Caki2 (cell line): ENCODE measurements at places on chromosomes 16 and 17. TPM values are rescaled to one million over a fixed set of nuclear protein-coding genes. Genes with fewer than 3 reads are reported as not detected.

Gene TAC4
- not detected in 2 replicates for total RNA-seq

Gene TAT
- total RNA-seq: not detected in 2 replicates

Gene KCNH6
- total RNA-seq: 0.09 TPM in 1 of 2 replicates, not detected in the other

Gene PABPN1L
- total RNA-seq: not detected in 2 replicates

DNA sequence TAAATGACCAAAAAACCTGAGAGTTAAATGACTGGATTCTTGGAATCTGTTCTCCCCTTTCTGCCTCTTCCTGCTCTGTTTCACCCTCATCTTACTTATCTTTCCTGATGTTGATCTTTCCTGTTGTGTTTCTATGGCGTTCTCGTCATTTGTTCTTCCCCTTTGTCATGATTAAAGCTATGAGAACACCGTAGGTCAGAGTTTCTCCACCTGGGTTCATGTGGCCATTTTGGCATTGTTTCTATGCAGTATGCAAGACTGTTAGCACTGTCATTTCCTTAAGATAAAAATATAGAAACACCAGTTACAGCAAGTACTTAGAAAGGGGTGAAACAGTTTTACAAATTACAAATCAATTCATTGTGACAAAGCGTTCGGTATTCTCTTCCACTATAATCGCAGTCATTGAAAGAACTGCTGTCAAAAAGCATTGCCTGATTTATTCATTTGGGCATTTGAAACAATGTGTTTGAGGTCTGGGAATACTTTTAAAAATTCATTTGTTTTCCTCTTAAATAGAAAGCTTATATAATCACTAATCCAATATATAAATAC is 166.0 kb downstream of the PHKB start:
- no peak for DNase-seq

- no peak for DNase-seq
Observed at GRCh38 chr17:18331879-18332278, 16.8 kb downstream of the SMCR8 start.

GRCh38 chr16:84874004-84874435 is 54.2 kb downstream of the CRISPLD2 start:
- DNase-seq: peak; percentile 54

- DNase-seq: peak; percentile 72
Observed at GRCh38 chr17:61399131-61400065, at the start of gene TBX2. TSS of gene TBX2 (plus strand) at chr17:61399843. CDS start at chr17:61400177, 334 bp downstream.

DNA sequence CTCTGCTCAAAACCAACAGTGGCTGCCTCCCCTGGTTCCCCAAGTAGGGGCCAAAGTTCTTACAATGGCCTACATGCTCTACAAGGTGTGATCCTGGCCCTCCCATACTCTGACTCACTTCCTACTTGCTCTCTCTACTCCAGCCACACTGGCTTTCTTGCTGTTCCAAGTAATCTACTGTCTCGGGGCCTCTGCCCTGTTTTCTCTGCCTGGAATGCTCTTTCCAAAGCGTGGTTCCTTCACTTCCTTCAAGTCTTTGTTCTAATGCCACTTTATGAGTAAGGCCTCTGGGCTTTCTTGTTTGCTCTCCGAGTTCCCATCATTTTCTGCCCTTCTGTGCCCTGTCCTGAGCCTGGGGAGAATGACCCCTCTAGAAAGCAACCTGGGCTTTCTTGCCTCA is 4.1 kb upstream of the CDH3 start:
- no peak for DNase-seq
